Stimulated activated CD4-positive, alpha-beta T cell treated with anti-CD3 and anti-CD28 coated beads, Interleukin-1b, Interleukin-23, amount 100 ng/mL, for 1 hour (primary cell): ENCODE measurements at places on chromosomes 1 and 21.

DNA sequence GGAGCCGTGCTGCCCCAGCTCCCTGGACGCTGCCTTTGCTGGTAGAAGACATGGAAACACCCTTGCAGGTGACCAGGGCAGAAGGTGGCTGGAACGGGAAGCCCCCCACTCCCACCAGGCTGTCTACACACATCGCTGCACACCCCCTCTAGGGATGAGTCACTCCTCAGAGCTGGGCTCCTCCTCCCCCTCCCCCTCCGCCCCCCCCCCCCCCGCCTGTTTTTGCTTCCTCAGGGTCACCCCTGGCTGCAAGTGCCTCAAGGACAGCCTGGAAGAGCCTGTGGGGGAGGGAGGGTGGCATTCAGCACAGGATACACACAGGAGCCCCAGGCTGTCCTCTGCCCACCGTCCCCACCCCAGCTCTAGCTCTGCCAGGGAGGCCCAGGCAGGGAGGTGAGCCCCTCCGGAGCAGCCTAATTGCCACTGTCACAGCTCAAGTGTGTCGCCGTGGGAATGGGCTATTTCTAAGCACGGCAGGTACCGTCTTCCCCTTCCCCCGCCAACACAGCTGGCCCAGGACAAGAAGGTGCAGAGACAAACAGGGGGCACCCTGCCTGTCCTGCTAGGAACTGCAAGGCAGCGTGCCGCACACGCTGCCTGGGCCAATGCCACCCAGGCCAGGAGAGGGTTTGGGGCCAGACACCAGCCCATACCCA lies 2.5 kb downstream of the FNDC10 start:
- DNase-seq = no peak

DNA sequence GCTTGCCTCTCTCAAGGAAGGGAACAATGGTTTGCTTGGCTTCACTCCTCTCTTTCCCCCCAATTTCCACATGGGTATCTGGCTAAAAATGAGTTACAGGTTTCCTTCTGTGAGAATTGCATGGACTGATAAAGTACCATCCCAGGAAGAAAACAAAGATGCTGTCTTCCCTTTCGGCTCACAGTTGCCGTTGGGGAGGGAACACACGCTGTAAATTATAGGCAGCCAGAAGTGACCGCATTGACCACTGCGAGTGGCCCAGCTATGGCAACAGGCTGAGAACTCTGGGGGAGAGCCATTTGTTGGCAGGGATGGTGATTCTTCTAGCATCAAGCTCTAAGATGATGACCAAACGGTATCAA lies 2.9 kb downstream of the RUNX1 start:
- no peak for DNase-seq

GRCh38 chr1:37040261-37040660 lies 5.9 kb upstream of the GRIK3 start:
- DNase-seq = no peak

DNA sequence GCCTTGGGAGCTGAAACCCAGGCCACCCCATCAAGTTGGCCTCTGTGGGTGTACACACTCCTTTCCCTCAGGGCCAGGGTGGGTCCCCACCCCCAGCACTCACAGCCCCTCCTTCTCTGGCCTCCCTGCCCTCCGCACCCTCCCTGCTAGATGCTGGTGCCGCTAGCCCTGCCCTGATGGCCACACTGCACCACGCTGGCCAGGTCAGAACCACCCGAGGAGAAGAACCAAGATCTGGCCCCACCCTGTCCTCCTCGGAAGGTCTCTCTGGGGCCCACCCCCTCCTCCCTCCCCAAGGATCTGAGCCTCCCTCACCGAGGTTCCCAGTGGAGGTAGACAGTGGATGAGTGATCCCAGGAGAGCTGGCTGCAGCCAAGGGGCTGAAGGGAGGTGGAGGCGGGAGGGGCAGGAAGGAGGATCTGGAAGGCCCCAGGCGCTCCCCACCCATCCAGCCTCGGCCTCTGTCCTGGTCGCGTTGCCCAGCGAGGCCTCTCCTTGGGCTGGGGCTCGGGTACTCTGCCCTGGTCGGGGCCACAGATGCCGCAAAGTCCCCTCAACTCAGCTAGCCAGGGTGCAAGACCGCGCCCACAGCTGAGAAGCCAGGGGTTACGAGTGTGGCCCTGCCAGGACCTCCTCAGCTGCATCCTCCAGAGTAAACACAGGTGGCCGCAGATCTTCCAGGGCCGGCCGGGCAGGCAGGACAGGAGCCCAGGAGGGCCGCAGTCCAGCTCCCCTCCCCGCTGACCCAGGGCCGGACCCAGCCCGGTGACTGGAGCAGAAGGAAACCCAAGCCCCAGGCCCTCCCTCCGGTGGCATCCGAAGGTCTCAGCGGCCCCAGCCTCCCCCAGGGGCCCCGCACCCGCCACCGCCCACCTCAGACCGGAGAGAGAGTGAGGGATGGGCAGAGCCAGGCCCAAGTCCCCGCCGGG lies 5.2 kb downstream of the B3GALT6 start:
- no peak for DNase-seq

DNA sequence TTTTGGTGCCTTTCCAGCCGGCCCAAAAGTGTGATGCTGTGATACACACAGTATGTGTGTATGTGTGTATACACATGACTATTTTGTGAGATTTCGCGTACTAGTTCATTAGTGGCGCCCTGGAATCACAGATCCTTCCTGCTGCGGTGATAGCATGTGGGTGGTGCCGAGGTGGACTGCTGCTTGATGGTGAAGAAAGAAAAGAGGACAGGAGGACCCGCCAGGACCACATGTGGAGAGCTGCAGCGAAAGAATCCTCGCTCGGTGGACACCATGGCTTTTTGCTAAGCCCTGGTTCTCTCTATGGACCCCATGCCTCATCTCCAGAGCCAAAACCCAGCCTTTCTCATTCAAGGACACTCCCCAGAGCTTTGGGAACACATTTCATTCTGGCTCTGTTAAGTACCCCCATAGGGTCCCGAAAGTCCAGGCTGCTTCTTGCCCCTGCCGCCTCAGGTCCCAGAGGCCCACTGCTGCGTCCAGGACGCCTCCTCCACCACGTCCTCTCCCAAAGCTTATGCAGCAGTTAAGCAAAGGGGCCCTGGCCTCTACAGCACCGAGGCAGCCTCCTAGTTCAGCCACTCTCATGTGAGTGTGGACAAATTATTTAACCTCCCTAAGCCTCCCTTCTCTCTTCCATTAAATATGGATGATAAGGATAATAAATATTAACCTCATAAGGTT lies 32.8 kb upstream of the COX20 start:
- no peak for DNase-seq

GRCh38 chr1:192159014-192159413 lies 752 bp downstream of the RGS18 start:
- DNase-seq = no peak

GRCh38 chr1:172378109-172378760 lies 42.2 kb upstream of the C1orf105 start:
- no peak for DNase-seq

- DNase-seq = no peak
Observed at GRCh38 chr1:65260851-65261473, 48.4 kb upstream of the DNAJC6 start.

DNA sequence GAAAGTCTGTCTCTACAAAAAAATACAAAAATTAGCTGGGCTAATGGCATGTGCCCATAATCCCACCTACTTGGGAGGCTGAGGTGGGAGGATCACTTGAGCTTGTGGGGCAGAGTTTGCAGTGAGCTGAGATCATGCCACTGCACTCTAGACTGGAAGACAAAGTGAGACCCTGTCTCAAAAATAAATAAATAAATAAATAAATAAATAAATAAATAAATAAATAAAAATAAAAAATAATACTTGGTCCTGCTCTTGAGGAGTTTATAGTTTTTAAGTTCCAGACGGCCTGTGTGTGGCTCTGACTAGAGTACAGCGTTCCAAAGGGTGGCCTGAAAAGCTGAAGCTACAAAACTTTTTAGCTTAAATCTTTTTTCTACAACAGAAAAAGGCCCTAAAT lies 35.1 kb downstream of the PCSK9 start:
- DNase-seq = no peak

GRCh38 chr1:204073837-204074273 lies 940 bp downstream of the SOX13 start:
- no peak for DNase-seq

DNA sequence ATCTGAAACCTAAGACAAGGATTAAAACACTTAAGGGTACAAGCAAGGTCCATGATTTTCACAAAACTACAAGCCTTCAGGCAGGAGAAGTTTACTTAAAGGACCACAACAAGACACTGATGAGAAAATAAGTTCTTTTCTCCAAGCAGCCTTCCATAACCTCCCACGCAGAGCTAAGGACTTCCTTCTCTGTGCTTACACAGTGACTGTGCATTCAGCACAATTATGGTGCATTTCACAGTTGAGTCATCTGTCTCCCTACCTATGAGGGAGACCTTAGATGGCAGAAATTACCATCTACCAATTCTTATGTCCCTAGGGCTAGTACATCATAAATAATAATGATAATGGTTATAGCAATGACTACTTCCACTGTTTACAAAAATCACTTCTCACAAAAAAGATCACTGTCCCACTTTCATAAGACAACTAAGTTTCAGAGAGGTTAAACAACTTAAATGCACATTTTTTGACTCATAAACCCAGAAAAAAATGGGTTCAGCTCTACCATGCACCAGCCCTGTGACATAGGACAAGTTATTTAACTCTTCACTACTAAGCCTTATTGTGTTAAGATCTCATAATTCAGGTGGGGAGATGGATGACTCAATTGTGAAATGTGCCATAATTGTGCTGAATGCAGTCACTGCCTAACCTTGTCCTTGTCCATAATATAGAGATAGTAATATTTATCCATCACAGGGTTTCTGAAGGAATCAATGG lies 45.3 kb downstream of the TARBP1 start:
- no peak for DNase-seq

DNA sequence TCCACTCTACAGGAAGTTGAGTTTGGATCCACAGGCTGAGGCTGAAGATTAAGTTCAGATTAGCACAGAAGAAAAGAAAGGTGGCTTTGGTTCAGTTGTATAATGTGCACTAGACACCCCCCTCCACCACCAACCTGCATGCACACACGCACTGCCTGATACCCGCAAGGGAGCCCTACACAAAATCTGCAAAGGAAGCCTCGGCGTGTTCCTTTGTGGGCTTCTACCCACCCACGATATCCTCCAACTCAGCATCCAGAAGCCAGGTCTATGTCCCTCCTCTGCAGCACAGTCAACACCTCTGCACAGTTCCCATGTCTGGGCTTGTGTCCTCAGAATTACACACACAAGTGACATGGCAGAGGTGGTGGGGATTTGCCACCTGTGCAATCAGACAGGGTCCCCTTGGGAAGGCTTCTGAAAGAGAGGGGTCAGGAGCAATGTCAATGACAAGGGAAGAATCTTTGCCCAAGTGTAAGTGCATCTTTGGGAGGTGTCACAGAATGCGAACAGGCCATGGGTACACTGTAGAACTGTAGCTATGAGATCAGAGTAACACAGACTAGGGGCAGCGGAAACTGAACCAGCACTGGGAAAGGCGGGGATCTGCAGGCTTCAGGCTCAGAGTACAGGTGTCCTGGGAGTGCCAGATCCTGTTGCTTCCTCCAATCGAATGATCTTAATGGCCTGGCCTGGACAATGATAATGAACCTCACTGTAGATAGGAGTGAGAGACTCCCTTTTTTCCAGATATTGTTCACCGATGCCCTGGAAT lies 148.6 kb upstream of the ETV3 start:
- DNase-seq = no peak

GRCh38 chr1:161936786-161937185 lies 86.9 kb downstream of the OLFML2B start:
- no peak for DNase-seq

GRCh38 chr1:99570486-99571089 lies 75.3 kb upstream of the PALMD start:
- no peak for DNase-seq

GRCh38 chr1:33826311-33826710 lies 37.6 kb upstream of the HMGB4 start:
- DNase-seq = no peak

GRCh38 chr1:3468236-3469103 lies 14.0 kb downstream of the ARHGEF16 start:
- DNase-seq = no peak

DNA sequence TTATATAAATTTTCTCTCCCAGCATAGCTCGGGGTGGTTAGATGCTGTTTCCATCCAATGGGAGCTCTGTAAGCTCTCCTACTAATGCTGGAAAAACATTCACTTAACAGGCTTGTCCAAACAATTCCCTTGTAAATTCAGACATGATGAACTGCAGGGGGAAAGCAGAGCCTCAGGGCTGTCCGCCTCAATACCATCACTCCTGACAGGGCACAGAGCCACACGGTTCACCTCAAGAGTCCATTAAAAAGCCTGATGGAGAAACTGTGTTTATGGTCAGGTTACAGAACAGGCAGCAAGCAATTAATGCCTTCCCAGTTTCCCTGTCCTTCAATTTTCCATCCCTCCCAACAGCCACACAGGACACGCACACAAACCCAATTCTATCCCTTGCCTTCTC lies 171.0 kb downstream of the BRINP2 start:
- no peak for DNase-seq

DNA sequence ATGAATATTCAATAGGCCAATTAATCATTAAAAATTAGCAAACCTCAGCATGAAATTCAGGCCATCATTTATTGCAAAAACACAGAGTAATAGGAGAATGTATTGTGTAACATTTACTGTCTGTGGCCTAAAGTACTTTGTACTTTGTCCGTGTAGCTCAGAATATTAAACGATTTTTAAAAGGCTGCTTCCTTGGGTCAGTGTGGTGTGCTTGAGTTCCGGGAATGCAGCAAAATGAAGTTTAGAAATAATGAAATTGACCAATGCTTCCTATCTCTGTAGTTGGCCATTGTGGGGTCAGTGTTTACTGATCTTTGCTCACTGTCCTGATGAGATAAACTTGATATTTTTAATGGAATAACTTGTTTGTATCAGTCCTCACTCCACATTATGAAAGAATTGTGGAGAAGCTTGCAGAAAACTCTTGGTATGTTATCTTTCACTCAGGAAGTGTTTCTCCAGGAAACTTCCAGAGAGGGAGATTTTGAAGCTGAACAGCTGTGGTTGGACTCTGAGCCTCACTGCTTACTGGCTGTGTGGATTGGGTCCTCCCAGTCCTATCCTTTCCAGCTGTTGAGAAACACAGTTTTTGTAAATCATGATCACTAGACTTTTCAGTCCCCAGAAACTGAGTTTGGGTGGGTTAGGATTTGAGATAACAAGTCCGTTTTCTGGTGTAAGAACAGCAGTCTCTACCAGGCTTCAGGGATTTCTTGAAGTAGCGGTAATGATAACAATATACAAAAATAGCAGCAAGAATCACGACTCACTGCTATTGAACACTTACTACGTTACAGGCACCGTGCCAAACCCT lies 19.2 kb upstream of the MTARC1 start:
- no peak for DNase-seq

DNA sequence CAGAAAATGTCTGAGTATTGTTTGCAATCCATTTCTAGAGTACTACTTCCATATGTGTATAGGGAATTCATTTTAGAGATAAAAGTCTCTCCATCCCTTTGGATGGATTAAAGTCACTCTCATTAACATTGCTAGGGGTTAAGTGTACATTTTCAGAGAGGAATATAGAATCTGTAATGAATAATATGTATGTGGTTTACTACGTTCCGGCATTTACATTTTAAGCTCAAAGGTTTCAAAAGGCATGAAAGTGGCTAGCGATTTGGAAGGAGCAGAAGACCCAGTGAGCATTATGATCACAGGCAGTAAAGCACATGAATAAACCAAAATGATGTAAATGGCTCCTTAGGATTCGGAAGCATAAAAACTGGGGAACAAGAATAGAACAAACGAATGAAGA lies 123.0 kb downstream of the DSCAM start:
- DNase-seq = no peak

GRCh38 chr1:117591252-117591651 lies 14.6 kb upstream of the TENT5C start:
- DNase-seq = no peak
